ENCODE measurements at places on chromosomes 7 and 10.

DNA sequence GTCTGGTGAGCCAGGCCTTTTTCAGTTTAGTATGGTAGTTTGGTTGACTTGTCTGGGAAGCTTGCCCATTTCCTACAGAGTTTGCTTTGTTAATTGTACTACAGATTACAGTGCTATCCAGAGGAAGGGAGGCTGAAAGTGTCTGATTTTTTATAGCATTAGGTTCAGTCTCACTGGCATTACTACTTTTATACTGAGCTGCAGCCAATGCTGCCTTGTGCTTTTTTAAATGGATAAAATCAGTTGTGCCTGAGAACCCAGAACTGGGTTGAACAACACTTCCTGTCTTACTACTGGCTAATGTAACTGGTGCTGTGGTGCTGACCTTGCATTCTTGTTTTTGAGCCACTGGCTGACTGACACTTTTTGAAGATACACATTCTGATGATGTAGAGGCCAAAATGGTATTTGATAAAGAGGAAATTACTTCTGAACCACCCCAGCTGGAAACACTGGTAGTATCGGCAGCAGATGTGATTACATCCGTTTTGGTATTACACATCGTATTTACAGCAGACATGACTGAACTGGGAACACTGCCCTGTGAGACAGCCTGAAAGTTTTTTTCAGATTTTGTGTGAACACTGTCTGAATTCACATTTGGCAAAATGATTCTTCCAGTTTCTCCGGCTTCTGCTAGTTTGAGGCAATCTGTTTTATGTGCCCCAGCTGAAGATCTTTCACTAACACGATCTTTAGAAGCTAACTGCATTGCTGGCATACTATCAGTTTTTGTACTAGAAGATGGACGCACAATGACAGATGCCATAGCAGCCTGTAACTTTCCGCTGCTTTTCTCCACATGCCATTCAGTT, 74.1 kb downstream of the NRBF2 start:
- peak; percentile 74 for DNase-seq

- no peak for DNase-seq
Observed at GRCh38 chr7:135792866-135793265, 44.3 kb upstream of the FAM180A start.

DNA sequence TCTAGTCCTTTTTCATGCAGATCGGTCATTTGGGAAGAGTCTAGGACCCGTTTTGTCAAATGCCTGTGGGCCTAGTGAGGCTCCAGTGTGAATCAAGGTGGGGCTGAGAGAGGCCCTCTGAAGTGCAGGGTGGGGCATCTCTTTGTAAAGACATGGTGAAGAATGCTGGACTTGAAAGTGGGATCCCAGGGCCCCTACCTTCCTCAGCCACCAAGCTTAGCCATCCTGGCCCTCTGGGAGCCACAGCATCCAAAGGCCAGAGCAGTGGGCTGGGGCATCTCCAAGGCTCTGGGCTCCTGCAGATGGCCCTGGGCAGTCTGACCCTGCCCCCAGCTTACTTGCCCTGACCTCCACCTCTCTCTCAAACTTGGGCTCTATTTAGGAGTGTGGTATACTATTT, 78.5 kb downstream of the ADCY1 start:
- no peak for DNase-seq

GRCh38 chr7:102046373-102047117, 229.1 kb downstream of the CUX1 start:
- DNase-seq, result no peak

DNA sequence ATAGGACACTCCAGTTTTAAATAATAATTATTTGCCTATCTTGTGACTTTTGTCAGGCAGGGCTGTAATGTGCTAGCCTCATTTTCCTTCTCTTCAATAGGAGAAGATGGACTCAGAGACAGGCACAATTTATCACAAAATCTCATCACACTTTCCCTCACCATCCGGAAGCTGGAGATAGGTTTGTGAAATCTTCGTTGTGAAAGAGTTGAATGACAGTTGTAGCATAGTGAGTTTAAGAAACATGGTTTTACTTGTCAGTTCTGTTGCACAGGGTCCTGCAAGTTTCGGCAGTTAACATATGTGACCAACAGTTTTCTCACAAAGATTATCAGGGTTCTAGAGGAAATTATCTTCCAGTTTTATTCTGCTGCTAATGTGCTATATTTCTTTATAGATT, 37.7 kb upstream of the MAP3K8 start:
- DNase-seq, result no peak

- DNase-seq, result no peak
Observed at GRCh38 chr10:89073719-89074118, 83.1 kb downstream of the FAS start.

GRCh38 chr10:26445411-26446031, 7.4 kb downstream of the APBB1IP start:
- DNase-seq, result no peak

GRCh38 chr10:117221156-117221711, 19.7 kb upstream of the SLC18A2 start:
- DNase-seq, result no peak

DNA sequence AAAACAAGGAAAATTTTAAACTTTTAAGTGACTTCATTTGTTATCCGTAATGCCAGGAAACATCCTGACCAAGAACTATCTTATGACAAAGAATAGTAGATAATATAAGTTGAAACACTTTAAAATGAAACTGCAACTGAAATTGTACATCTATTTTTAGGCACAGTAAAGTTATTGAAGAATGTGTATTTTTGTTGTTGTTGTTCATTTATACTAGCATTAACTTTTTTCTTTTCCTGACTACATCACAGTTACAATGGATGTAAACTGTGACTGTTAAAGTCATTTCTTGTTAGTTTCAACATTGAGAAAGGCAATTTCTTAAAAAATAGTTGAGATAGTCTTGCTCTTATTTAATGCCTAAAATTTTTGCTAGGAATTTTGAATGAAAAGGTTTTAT, 2.6 kb downstream of the CPED1 start:
- no peak for DNase-seq

DNA sequence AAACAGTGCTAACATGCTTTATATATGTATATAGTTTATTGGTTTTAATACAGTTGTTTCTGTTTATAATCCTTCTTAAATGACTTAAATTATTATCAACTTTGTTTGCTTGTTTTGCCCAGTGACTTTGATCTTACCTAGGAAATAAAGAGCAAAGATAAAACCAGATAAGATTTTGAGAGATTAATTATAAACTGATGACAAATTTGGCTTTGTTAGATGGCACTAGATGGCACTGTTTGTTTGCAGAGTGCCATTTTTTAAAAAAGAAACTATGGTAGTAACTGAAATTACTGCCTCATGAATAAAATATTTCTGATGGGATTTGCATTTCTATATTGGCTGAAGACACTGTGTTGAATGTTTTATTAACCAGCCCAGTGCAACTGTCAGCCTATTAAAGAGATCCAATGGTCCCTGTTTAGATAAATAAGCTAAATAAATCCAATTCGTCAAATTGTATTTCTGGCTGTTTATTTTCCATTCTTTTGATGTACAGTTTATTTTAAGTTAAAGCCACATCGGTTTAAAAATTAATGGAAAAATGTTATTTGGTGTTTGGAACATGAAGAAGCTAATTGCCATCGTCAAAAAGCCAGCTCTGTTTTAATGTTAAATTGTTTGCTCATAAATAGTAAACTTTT, 28.7 kb downstream of the VTI1A start:
- no peak for DNase-seq

DNA sequence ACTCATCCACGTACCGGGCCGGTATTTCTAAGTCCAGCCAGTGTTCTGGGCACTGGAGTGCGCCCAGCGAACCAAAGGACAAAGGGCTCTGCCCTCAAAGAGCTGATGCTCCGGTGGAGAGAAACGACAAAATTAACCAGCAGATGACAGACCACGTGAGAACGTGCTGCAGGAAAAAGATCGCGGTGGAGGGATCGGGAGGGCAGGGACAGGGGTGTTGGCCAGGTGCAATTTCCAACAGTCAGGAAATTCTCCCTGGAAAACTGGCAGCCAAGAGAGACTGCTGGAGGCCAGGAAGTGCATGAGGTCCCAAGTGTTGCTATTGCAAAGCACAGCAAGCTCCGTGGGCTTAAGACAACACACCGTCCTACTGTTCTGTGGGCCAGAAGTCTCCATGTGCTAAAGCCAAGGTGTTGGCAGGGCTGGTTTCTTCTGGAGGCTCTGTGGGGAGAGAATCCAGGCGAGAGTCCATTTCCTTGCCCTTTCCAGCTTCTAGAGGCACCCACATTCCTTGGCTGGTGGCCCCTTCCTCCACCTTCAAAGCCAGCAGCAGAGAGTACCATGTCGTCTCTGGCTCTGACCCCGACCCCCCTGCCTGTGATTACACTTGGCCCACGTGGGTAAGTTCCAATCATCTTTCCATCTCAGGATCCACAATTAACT, 21.3 kb upstream of the AMZ1 start:
- DNase-seq, result no peak

DNA sequence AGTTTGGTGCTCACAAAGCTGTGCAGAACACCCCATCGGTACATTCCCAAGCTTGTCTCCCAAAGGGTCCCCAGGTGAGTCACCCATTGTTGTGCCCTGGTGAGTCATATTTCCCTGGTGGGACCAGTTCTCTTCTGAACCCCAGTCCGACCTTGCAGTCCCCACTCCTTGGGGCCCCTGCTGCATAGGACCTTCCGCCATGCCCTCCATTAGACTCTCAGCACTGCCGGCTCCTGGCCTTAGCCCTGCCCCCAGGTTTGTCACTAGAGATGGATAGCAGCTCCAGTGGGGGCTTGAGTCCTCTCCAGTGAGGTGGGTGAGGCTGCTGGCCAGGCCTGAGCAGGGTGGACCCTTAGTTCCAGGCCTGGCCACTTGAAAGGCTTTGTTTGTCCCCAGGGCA, 80.5 kb upstream of the MKI67 start:
- DNase-seq, result no peak

GRCh38 chr10:71467161-71467560, 70.4 kb downstream of the CDH23 start:
- no peak for DNase-seq

DNA sequence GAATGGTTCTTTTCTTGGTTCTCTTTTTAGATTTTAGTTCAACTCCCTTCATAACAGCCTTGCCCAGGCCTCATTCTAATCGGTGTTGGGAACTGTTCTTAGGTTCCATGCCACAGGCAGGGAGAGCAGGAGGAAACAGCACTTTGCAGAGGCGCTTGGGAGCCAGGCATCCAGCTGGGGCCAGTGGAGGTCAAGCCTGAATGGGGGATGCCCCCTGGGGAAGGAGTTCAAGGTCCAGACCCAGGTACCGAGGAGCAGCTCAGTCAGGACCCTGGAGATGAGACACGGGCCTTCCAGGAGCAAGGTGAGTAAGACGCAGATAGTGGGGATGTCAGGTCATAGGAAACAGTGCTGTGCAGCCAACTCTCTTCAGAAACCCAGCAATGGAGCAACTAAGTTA, 4.5 kb downstream of the ZSCAN25 start:
- DNase-seq, result no peak

DNA sequence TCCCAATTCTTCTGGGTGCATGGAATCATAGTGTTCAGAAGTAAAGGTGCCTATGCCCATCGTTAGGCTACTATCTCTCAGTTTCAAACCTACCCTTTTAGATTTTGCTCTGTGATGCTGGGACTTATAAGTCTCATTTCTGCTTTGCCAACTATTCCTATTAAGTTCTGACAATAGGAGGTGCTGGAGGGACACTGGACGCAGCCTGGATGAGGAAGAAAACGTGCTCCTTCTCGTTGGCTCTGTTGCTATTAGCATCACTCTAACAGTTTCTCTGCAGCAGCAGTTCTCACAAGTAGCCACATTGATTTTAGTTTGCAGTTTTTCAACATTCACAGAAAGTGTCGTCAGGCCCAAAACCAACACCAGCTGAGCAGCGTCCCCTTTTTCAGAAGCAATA, 72.4 kb downstream of the ABCC2 start:
- peak; percentile 48 for DNase-seq

- no peak for DNase-seq
Observed at GRCh38 chr10:15346440-15347141, 24.5 kb downstream of the FAM171A1 start.

GRCh38 chr10:124050021-124051015, 43.1 kb downstream of the CHST15 start:
- DNase-seq, result no peak

Measured in GM04504 (cell line).